CD4-positive, alpha-beta T cell treated with Interleukin-1 beta for 1 hour (primary cell): ENCODE measurements at places on chromosomes 5 and 9.
A peak's percentile ranks its signal among the peaks of the same experiment; 100 is the strongest.

GRCh38 chr5:165139262-165139661, 1633.8 kb downstream of the MAT2B start:
- DNase-seq, result no peak

DNA sequence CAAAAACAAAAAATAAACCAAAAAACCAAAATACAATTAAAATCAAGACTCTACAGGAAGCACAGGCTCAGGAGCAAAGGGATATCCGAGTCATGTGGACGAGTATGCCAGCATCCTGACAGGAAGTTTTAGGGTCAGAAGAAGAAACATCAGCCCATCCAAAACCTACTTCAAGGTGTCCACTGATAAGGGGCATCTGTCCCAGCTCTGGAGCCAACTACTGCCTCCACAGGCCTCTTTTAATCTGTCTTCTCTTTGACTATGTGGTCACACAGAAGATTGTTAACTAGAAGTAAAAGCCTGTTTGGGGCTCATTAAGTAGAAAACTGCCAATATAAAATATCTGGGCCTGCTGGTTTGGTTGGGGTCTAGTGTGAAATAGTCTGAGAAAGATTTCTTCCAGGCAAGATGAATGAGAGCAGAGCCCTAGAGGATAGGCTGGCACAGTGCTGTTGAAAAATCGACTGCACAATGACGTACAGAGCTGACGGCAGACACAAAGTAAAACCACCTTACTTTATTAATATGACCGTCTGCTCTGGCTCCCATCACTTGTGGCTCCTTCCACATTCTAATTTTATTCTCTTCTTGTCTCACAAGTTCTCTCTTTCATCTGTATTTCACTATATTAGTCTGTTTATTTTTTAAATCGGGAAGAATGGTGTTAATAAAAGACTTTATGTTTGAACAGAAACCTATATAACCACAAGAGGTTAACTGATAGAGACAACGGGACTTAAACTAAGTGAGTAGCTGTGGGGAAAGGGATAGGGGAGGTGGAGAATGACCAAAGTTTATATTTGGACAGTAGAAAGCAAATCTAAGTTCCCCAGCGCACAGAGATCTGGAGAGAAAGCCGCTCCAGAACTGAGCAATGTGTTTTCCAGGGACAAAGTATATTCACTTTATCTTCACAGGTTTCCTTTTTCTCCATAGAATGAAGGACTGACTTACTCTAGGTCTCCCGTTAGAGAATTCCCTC, 22.9 kb upstream of the MSH3 start:
- DNase-seq, result no peak

- DNase-seq, result no peak
Measured at GRCh38 chr9:134007150-134007549, 15.0 kb upstream of the VAV2 start.

DNA sequence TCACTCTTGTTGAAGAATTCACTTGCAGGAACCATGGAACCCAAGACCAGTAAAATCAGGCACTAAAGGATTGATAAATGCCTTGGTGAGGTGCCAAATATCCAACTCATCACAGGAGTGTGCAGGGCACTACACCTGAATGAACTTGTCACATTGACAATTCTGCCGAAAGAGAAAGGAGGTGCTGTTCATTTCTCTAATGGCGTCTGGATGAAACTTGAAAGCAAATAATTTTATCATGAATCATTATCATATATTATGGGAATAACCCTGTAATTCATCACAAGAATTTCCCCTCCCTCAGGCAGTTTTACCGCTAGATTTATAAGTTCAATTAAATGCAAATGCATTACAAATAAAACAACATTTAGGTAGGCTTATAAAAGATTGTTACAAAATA, 360.0 kb downstream of the GLIS3 start:
- no peak for DNase-seq

GRCh38 chr9:4970970-4971641, 14.0 kb upstream of the JAK2 start:
- peak; percentile 31 for DNase-seq

- no peak for DNase-seq
Measured at GRCh38 chr5:44574678-44575077, 185.5 kb upstream of the FGF10 start.

- no peak for DNase-seq
Measured at GRCh38 chr9:77495834-77496671, 152.1 kb downstream of the GNA14 start.

DNA sequence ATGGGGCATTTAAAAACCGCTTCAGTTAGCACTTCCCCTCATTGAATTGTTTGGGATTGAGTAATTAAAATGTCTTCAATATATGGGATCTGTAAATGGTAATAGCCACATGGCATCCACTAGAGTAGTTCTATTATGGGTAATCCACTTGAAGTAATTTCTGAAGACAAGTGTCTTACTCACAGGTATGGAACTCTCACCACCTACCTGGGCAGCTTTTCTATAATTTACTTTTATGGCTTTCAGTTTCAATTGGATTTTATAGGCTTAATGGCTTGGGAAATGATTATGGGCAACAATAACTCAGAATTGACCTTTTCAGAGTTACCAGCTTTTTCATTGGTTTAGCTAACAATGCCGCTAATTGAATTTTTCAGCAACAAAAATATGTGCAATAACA, 597.9 kb downstream of the PTPRD start:
- DNase-seq, result no peak

DNA sequence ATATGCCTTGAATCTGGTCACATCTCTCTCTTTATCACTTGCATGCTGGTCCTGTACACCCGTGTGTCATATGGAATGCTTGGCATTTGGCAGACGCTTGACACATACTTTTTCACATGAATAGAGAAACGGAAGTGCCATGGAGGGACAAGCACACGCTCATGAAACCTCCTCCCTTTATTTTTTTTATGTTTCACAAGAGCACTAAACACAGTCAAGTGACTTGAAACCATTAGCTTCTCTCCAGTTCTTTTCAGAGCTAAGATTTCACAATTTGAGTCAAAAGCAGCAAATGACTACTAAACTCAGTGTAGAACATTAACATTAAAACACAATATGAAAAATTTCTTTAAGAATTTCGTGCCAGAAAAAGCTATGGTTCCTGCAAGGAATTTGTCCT, 151.1 kb downstream of the DOCK2 start:
- no peak for DNase-seq

- no peak for DNase-seq
Measured at GRCh38 chr5:34854459-34855174, 15.7 kb downstream of the TTC23L start.

GRCh38 chr5:1985781-1986180, 103.1 kb upstream of the IRX4 start:
- DNase-seq, result no peak

DNA sequence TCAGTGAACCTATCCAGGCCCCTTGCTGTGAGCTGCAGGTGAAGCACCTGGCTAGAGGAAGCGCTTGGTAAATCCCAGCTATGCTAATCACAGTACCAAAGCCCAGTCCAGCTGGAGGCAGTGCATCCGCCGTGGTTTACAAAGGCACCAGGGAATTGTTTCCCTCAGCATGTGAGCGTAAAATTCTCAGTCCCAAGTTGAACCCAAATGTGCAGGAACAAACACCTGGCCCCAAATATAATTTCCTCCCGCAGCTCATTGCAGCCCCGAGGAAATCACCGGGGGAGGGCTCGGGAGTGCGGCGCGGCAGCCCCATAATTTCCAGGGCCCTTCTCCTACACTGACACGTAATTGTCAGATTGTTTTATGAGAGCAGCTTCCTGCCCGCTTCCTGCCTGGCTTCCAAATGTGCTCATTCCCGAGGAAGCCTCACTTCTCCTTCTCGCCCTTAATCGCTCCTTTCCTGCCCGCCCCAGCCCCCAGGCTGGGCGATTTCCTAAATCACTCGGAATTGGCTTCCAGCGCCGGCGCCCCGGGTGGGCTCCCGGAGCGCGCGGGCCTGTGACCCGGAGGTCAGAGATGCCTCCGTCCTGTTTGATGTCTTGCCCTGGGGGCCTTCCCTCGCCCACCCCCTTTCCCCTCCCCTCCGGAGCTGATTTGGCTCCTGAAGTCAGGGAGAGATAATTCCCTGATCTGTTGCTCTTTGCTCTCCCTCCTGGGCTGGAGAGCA, 134.4 kb downstream of the FGF1 start:
- DNase-seq, result no peak

GRCh38 chr5:158737536-158738027, 362.1 kb downstream of the EBF1 start:
- no peak for DNase-seq

- DNase-seq, result no peak
Measured at GRCh38 chr9:135584371-135584770, 22.8 kb downstream of the PAEP start.

DNA sequence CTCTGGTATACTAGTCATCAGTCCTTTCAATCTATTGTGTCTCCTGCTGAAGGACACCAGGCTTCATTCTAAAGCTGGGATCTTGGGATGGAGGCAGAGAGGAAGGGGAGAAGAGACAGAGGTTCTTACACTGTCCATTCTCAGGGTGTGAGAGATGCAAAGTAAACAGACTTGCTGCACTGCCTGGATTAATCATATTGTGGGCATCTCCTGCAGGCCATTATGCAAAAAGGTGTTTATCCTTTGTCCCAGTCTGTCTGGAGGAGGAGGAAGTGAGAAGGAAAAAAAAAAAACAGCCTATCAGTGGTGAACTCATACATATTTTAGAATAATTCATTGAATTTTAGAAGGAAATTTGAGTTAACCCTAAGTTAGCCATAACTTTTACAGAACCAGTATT, 92.9 kb upstream of the TNPO1 start:
- no peak for DNase-seq

- DNase-seq, result no peak
Measured at GRCh38 chr5:149706158-149706557, 24.0 kb upstream of the PPARGC1B start.

GRCh38 chr5:149940077-149940574, 4.5 kb downstream of the PDE6A start:
- no peak for DNase-seq

- DNase-seq, result no peak
Measured at GRCh38 chr5:56075361-56075760, 80.6 kb upstream of the IL6ST start.

GRCh38 chr9:99966716-99967115, 60.3 kb downstream of the STX17 start:
- DNase-seq, result no peak

GRCh38 chr5:4781299-4781698, 358.8 kb upstream of the ADAMTS16 start:
- DNase-seq, result no peak

DNA sequence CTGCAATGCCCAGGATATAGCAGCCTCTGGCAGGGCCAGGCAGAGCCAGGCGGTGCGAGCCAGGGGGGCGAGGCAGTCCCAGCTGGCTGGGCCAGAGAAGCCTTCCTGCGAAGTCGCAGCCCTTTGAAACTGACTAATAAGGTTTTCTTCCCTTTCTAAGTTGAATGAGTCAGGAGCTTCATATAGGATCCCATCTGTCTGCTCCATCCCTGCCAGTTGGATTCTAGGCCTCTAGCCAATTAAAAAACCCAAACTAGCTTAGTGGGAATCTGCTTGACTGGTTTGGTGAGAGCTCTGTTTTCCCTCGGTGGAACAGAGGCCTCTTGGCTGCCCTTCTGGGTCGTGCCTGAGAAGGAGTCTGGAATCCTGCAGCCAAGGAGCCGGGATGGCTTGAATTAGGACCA, 70.1 kb upstream of the RAPGEF1 start:
- DNase-seq, result no peak

- DNase-seq, result peak; percentile 13
Measured at GRCh38 chr9:79812507-79813257, 240.9 kb downstream of the TLE4 start.

GRCh38 chr5:60492958-60493357, 207.0 kb downstream of the DEPDC1B start:
- no peak for DNase-seq

- no peak for DNase-seq
Measured at GRCh38 chr5:158777647-158778350, 321.9 kb downstream of the EBF1 start.

DNA sequence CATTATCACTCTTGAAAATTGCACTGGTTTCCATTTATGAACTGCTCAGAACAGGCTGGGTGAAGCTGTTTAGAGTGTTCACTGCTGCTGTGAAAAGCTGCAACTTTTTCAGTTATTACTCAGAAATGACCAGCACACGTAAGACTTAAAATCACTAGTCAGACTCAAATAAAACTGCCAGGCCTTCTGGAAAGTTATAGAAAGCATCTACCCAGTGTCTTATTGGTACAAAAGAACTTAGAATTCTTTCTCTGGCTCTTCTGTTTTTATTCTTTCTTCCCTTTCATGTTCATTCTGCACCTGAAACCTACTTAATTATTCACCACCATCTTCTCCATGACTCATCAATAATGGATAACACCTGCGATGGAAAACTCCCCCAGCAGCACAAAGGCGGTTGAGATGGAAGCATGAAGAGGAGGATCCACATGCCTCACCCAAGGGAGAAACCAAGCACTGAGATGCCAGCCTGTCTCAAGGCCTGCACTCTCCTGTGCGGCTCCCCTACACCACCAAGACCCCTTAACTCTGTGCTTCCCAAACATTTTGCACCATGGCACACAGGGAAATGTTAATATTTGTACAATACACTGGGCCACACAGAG, 171.9 kb downstream of the ENTREP1 start:
- no peak for DNase-seq

- DNase-seq, result no peak
Measured at GRCh38 chr5:173486355-173487225, 129.9 kb downstream of the BOD1 start.

DNA sequence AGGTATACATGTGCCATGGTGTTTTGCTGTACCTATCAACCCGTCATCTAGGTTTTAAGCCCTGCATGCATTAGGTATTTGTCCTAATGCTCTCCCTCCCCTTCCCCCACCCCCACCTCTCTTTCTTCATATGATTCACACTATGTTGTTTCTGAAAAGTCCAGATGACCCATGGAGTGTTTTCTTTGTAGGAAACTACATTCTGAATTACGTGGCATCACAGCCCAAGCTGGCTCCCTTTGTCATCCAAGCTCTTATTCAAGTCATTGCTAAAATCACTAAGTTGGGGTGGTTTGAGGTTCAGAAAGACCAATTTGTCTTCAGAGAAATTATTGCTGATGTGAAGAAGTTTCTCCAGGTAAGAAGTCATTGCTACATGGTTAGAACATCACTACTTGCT, 30.4 kb downstream of the RANBP17 start:
- no peak for DNase-seq

DNA sequence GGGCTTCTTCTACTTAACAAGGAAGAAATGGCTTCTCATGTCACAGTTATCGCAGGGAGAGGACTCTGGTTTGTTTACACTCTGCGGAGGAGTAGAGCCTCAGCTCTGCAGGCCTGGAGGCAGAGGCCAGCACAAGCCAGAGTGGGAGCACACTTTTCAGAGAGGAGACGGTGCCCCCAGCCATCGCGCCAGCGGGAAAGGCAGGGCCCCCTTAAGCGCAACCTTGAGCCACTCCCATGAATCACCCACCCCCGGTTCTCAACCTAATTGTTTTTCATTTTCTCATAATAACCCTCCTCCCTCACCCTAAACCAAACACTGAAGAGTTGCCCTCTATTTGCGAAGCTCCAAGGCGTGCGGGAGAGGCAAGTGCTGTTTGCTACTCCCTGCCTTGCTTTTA, 208.4 kb upstream of the TBCA start:
- no peak for DNase-seq

GRCh38 chr9:96486386-96487028, 36.5 kb downstream of the HABP4 start:
- no peak for DNase-seq

GRCh38 chr5:98929710-98930298, 997 bp upstream of the CHD1 start:
- no peak for DNase-seq

GRCh38 chr5:155753943-155754581, 572.9 kb upstream of the SGCD start:
- no peak for DNase-seq
